NCI-H460 (cell line): ENCODE measurements at places on chromosomes 5 and 9. TPM values are rescaled to one million over a fixed set of nuclear protein-coding genes. Genes with fewer than 3 reads are reported as not detected.

GRCh38 chr5:171640480-171640879 is 145.1 kb upstream of the SMIM23 start:
- no peak for DNase-seq

DNA sequence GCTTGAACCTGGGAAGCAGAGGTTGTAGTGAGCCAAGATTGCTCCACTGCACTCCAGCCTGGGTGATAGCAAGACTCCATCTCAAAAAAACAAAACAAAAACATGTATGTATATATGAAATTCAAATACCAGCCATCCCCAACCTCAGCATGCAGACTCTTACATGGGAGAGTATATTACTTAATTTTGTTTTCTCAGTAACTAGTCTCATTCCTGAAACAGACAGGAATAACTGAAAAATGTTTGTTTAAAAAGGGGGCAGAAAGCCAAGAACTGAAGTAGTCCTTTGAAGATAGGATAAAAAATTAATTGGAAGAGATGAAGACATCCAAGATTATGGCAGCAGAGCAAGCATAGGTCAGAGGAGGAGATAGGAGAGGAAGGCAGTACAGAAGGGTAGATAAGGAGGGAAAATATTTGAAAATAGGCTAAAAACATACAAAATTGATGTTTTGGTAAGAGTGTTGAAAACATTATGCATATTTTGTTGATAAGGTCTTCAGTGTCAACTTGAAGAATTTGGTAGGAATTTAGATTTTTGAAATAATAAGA is 309.9 kb downstream of the MAT2B start:
- no peak for DNase-seq

- DNase-seq = no peak
Observed at GRCh38 chr5:90329911-90330310, 79.6 kb downstream of the CETN3 start.

DNA sequence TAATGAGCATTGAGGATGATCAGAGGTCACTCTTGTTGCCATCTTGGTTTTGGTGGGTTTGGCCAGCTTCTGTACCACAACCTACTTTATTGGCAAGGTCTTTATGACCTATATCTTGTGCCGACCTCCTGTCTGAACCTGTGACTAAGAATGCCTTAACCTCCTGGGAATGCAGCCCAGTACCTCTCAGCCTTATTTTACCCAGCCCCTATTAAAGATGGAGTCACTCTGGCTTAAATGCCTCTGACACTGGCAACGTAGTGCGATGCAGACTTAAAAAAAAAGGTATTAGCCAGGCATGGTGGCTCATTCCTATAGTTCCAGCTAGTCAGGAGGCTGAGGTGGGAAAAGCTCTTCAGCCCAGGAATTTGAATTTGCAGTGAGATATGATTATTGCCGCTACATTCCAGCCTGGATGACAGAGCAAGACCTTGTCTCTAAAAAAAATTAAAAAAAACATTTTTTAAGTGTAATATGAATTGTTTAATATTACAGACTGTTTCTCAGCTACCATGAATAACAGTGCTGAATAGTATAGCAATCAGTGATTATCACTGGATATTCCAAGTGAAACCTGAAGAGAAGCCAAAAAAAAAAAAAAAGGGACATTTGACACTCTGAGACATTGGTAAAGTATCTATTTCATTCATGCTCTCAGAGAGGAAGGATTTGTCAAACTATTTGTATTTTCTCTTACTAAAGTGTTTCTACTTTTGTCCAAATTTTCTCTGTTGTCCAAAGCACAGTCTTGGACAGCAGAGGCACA is 18.3 kb upstream of the STOM start:
- DNase-seq = no peak

DNA sequence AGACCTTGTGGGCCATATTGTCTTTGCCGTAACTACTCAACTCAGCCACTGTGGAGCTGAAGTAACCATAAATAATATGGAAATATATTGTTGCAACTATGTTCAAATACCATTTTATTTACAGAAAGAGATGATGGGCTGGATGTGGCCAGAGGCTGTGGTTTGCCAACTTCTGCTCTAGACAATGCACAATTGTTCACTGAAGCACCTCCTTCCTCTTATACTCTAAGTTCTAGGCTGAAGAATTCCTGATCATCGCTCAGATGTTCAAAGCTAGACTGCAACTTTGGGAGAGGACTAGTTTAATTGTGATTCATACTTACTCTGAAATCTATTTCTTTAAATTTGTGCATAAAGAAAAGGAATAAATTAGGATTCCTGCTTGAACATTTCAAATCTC is 245.0 kb downstream of the TAF11L14 start:
- DNase-seq = no peak

DNA sequence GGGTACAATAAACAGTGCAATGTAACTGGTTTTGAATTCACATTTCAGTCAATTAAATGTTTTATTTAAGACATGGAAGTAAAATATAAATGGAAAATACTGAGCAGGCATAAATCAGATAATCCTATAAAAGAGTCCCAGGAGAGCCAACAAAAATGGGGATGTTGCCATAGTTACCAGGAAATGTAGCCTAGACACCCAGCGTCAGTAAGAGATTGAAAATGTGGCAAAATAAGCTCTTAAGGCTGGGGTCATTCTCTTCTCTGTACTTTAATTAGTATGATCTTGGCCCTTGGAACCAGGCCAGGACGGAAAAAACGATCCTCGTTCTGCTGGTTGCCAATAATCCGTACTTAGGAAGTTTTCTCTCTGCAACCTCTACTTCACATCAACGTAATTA is 18.9 kb upstream of the RASEF start:
- no peak for DNase-seq

CCDC171 gene
- total RNA-seq = 1.9 and 2.6 TPM in 2 replicates

- no peak for DNase-seq
Observed at GRCh38 chr5:131210151-131210510, 39.4 kb downstream of the LYRM7 start.

- no peak for DNase-seq
Observed at GRCh38 chr5:124652892-124653441, 93.5 kb downstream of the ZNF608 start.

ADAMTS13 gene
- 0.40 and 1.1 TPM in 2 replicates for total RNA-seq

GRCh38 chr5:83467371-83468035 is 4.0 kb upstream of the VCAN start:
- DNase-seq = no peak

RANBP3L gene
- 0.17 TPM in 1 of 2 replicates, not detected in the other for total RNA-seq

MCTP1 gene
- 46.4 and 47.5 TPM in 2 replicates for total RNA-seq

ABCA1 gene
- 5.9 and 6.6 TPM in 2 replicates for total RNA-seq

- peak; percentile 87 for DNase-seq
Observed at GRCh38 chr9:114082017-114082762, 4.1 kb upstream of the AMBP start.

DNA sequence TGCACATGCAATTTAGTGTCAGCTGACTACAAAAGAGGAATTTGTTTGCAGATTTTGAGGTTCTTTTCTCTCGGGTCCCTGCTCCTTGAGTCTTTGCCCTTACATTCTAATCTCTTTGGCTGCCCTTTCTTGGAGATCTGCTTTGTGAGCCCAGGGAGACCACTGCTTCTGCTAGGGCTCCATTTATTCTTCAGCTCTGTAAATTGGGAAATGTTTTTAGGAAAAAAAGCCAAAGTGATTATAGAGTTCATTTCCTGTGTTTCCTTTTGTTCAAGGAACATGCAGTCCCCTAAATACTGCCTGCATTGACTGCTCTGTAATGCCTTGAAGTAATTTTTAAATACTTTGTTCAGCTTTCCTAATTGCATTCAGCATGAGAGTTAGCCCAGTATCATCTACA is 197.4 kb downstream of the CSNK1G3 start:
- DNase-seq = no peak

DNA sequence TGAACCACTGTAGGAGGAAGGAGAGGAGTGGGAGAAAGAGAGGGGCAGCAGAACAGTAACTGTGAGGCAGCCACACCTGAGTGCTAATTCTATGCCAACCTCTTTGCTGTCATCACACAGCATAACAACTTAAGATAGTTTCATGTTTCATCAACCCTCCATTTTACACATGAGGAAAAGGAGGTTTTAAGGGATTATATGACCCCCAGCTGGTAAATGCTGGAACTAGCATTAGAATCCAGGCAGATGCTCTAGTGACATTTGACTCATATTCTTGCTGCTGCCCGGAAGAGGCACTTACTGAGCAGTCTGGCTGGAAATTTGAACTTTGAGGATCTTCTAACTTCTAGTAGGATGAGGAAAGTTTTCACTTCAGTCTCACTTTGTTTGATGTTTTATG is 24.1 kb upstream of the VLDLR start:
- DNase-seq = no peak

PROB1 gene
- total RNA-seq = 1.5 and 1.8 TPM in 2 replicates

FAM174A gene
- total RNA-seq = 19.6 and 24.3 TPM in 2 replicates
